Astrocyte of the spinal cord (primary cell): ENCODE measurements at places on chromosomes 6 and 20.

GRCh38 chr6:122754191-122754731, 25.3 kb upstream of the FABP7 start:
- DNase-seq: no peak

- no peak for DNase-seq
Measured at GRCh38 chr20:35697696-35698297, 1.4 kb downstream of the NFS1 start.

DNA sequence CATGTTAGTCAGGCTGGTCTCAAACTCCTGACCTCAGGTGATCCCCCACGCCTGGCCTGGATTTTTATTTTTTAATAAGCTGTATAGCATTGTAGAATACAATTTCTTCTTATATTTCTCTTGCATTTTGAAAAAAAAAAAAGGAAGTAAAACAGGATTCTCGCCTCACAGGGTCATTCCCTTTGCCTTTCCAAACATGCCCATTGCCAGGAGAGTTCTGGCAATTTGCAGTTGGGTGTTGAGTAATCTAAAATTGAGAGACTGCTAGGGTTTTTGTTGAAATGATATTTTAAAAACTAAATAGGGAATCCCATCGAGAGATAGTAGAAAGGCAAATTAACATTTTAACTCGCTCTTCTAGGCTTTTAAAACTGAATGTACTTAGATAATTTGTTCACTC, 196.1 kb downstream of the JARID2 start:
- no peak for DNase-seq

DNA sequence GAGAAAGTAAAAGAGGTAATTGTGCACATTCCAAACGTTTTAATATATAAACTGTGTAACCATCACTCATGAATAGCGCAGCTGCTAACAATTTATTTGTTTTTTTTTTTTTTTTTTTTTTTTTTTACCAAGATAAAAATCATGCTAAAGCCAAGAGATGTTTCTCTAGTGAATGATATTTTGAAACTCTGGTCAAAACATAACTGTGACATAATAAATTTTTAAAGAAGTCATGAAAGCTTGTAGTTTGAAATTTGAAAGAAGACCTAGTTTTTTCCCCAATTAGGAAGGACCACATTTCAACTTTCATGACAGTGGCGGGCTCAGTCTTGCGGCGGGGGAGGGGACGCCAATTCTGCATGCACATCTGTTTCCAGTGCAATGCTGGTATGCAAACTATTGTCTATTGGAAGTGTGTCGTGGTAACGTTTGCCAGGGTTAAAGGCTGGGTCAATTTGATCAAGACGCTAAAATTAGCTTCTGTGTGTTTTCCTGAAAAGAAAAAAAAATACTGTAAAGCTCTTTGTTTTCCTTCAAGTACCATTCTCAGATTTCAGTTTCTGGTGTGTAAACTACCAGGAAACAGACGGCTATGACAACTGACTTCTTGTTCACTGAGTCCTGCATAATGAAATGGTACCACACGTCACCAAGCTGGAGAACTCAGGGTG, 211.9 kb downstream of the FOXC1 start:
- peak; percentile 21 for DNase-seq

DNA sequence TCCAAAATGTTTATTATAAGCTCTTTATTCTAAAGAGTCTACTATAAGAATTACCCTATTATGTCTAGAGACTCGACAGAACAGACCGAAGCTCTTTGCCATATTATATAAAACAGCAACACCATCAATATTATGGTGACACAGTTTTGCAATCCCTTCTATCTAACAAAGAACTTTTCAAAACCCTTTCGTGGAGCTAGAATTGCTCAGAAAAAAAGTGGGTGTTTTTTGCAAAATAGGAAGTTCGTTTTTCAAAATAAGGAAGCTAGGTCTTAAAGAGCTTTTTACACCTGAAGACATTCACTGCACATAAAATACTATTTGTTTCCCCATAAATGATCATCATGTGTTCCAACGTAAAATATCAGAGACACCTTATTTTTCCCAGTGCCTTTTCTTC, 240.0 kb downstream of the FOXC1 start:
- DNase-seq: no peak

- no peak for DNase-seq
Measured at GRCh38 chr6:2133716-2134310, 111.6 kb downstream of the GMDS start.

- DNase-seq: no peak
Measured at GRCh38 chr6:143146186-143146851, 85.6 kb downstream of the AIG1 start.

GRCh38 chr6:39048481-39049399, at the start of gene GLP1R:
TSS of gene GLP1R (plus strand) at chr6:39048781. CDS start at chr6:39048841, 60 bp downstream.
- no peak for DNase-seq

GRCh38 chr6:45922728-45923351, 92.8 kb downstream of the CLIC5 start:
- peak; percentile 80 for DNase-seq

GRCh38 chr20:19758133-19758500, at the start of gene RIN2:
TSS of gene RIN2 (plus strand) at chr20:19758258. CDS start at chr20:19889602, 131,344 bp downstream.
- no peak for DNase-seq
